ENCODE measurements at places on chromosomes 2 and 18.
A peak's percentile ranks its signal among the peaks of the same experiment; 100 is the strongest.

GRCh38 chr2:16709769-16710168 is 44.1 kb upstream of the CYRIA start:
- DNase-seq = no peak

DNA sequence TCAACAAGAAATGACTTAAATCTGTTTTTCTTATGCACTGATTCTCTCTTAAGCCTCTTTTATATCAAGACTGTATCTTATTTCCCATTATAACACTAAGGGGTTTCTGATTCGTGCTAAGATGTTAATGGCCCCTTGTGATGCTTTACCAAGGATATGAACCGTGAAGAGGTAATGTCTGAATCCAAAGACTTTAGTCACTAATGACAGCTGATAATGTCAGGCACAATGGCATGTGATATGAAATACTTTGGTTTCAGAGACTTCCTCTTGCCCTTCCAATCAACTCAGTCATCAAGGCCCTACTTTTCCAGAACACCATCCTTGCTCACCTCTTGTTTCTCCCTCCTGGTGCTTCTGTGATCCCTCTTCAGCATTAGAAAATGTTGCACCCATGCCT is 262.8 kb downstream of the KCNE4 start:
- DNase-seq = no peak

DNA sequence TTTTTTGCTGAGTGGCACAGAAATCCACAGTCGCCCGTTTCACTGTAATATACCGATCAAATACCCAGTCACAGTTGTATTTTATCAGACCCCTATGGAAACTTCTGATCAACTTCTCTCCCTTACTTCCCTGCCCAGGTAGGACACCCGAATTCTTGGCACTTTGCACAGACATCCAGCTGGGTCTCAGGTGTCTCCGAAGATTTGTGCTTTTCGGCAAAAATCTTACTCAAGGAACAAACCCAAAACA is 596 bp downstream of the MREG start:
- no peak for DNase-seq

GRCh38 chr2:162212366-162212765 is 30.9 kb downstream of the FAP start:
- DNase-seq = no peak

DNA sequence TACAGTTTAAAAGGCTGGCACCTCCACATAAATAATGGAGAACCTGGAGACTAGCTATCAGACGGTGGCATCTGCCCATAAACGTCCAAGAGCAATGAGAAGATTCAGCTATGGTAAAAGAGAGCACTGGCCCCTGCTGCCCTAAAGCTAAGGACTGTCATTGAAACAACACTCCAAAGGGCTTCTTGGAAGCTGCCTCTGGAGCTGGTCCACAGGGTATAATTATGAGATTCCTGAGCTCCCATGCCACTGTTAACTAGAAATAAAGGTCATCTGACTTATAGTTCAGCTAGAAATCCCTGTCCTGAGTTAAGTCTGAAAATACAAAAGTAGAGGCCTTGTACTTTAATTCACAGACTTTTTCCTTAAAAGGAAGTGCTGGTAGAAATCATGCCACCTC is 39.9 kb upstream of the RBMS1 start:
- no peak for DNase-seq

DNA sequence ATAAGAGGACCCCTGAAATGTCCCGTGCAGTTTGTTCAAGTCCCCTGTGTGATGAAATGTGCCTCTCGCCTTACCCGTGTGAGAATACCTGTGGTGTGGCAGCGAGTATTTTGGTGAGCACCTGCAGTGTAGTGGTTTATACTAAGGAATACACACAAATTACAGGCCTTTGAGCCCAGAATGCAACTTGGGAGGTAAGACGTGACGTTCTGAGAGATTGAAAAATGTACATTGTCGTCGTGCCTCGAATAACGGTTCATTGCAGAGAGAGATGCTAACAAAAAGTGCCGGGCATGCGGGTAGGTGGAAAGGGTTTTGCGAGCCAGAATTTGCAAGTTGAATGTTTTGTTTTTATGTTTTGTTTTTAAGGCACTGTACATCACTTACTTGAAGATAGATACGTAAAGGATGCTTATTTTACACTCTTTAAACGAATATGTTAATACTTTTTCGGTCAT is 867 bp downstream of the RBBP8 start:
- DNase-seq = no peak

- DNase-seq = no peak
Observed at GRCh38 chr18:4084382-4084900, 370.7 kb downstream of the DLGAP1 start.

DNA sequence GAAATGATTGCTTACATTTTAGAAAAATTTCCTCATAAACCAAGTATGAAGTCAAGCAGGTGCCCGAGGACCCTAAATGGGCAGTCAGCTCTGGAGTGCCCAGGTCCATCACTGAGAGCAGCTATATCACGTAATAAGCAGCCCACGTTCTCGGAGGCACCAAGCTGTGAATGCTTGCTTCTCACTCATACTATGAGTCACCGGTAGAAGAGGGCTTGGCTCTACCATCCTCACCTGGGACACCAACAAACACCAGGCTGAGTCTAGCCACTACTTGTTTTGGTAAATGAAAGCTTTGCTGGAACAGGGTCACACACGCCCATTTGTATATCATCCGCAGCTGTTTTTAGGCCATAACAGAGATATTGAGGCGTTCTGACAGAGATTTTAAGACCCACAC is 207.5 kb downstream of the SEPTIN10 start:
- no peak for DNase-seq

DNA sequence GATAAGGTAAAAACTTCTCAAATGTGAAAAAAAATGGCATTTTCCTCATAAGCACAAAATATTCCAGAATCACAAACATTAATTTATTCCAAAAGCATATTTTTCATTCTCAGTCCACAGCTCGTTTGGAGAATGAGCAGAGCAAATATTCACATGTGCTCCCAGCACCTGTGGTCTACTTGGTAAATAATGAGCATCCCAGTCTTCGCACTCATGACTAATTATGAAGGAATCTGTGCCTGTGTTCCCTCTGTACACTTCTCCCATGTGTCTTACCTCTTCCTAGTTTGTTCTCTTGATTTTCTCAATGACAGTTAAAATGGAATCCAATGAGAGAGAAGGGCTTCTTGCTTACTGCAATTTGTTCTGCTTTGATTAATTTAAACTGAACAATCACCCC is 671.0 kb upstream of the SOX11 start:
- no peak for DNase-seq

- DNase-seq = no peak
Observed at GRCh38 chr2:137959166-137959565, 5.1 kb upstream of the HNMT start.

GRCh38 chr2:163658556-163658955 is 77.3 kb downstream of the FIGN start:
- no peak for DNase-seq

GRCh38 chr2:222819722-222820333 is 41.0 kb upstream of the ACSL3 start:
- peak; percentile 8 for DNase-seq
